ENCODE measurements at places on chromosomes 1 and 21.

GRCh38 chr1:13543451-13544220 is 29.8 kb upstream of the LRRC38 start:
- peak; percentile 79 for DNase-seq

DNA sequence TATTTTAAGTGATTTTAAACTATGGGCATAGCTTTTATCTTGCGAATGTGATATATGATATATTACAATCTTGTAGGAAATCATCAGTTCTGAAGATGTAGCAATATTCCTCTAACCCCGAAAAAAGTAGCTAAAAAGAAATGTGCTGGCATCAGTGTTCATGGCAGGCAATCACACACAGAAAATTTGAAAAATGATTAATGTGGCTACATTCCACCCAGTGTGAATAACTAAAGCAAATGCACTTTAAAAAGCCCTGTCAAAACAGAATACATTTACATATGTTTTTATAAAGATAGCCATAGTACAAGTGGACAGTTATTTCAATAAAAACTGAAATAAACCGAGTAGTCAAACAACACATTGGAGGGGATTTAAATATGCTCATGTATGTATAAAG is 260.2 kb downstream of the HHAT start:
- DNase-seq: no peak

DNA sequence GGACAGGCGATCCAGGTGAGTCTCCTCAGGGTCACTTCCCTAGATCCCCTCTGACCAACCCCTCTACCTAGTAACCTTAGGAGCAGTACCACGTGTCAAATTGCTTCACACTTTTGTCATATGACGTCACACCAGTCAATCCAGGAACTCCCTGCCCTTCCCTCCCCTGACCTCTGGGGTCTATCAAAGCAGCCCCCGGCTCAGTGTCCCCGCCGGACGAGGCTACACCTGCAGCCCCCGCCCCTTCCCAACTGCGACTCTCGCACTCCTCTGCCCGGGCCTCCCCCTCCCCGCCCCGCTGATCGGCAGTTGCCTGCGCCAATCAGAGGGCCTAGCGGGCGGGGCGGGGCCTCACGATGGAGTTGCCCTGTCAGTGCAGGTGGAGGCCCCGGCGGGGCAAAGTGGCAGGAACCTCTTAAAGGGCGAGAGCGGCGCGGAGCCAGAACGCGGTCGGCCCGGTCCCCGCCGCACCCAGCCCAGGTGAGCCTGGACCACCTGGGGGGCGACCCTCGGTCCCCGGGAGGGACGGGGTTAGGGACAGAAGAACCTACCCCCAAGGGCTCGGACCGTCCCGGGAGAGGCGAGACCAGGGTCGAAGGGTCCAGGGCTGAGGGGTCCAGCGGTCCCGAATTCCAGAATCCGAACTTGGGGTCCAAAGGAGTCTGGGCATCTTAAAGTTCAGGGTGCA is 27.5 kb upstream of the EPB41 start:
- peak; percentile 95 for DNase-seq

- no peak for DNase-seq
Measured at GRCh38 chr21:41164981-41165655, 2.8 kb upstream of the BACE2 start.

GRCh38 chr1:217040711-217041455 is 317.7 kb upstream of the ESRRG start:
- no peak for DNase-seq

DNA sequence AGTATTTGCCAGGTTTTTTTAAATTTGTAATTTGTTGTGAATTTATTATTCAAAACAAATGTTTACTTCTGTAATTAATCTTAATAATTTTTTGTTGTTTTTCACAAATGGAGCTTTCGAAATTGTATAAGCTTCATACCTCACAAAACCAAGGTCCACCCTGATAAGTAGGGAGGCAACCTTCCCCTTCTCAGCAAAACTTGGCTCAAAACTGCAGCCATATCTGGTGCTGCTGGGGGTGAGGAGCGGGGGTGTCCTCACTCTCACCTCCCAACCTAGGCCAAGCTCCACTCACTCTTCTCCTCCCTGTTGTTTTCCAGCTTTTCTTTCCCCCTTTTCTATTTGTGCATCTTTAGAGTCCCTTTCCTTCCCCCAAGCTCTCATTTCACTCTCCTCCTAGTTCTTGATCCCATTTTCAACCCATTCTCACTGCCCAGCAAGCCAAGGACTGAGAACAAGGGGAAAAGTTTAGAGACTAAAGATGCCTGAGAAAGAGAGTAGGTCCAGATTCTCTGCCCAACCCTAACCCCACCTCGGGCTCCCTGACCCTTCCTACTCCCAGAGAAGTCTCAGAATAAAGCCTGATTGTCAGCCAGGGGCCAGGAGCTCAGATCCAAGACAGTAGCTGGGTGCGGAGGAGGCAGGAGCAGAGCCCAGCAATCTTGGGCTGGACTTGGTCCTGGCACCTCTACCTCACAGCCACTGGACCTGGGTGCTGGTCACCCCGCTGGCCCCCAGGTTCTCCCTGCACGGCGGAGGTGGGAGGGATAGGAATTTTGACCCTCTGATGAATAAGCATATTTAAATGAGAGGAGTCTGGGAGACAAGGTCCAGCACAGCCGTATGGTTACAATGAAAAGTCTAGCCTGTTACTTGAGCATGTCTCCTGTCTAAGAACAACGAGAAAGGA is 8.3 kb upstream of the CFAP45 start:
- peak; percentile 70 for DNase-seq

- DNase-seq: no peak
Measured at GRCh38 chr1:241181471-241181870, 175.5 kb downstream of the RGS7 start.

DNA sequence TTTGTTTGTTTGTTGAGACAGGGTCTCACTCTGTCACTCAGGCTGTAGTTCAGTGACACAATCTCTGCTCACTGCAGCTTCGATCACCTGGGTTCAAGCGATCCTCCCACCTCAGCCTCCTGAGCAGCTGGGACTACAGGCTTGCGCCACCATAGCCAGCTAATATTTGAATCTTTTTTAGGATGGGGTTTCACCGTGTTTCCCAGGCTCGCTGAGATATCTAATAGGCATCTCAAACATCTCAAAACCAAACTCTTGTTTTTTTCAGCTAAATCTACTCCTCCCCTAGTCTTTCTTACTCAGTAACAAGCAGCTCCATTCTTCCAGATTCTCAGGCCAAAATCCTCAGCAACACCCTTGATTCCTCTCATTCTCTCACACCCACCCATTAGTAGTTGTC is 22.0 kb upstream of the SRRM1 start:
- DNase-seq: no peak

- no peak for DNase-seq
Measured at GRCh38 chr1:184403961-184404726, 17.3 kb downstream of the C1orf21 start.

GRCh38 chr1:2053217-2053616 is 3.0 kb downstream of the PRKCZ start:
- no peak for DNase-seq

- no peak for DNase-seq
Measured at GRCh38 chr1:209266590-209267205, 316.8 kb upstream of the CAMK1G start.

DNA sequence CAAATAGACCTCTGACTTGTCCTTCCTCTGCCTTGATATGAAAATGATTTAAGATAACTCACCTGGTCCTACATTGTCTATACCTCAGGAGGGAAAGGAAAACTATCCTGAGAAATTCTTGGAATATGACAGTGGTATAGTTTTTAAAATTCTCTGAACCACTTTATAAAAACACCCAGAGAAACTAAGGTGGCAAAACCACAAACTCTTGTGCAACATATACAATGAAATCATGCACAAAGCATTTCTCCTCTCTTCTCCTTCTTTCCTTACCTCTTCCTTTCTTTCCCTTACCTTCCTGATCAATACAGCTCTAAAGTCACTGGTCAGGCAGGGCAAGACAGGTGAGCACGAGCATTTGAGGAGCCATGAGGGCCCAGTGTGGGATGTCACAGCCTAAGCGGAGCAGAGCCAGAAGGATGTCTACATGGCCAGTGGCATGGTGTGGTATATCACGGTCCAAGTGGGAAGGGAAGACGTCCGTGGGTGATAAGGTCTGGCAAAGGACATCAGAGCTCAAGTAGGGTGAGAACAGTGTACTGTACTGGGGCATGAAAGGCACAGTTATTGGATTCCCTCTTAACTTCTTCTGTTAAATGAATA is 543.3 kb downstream of the DPYD start:
- DNase-seq: no peak

DNA sequence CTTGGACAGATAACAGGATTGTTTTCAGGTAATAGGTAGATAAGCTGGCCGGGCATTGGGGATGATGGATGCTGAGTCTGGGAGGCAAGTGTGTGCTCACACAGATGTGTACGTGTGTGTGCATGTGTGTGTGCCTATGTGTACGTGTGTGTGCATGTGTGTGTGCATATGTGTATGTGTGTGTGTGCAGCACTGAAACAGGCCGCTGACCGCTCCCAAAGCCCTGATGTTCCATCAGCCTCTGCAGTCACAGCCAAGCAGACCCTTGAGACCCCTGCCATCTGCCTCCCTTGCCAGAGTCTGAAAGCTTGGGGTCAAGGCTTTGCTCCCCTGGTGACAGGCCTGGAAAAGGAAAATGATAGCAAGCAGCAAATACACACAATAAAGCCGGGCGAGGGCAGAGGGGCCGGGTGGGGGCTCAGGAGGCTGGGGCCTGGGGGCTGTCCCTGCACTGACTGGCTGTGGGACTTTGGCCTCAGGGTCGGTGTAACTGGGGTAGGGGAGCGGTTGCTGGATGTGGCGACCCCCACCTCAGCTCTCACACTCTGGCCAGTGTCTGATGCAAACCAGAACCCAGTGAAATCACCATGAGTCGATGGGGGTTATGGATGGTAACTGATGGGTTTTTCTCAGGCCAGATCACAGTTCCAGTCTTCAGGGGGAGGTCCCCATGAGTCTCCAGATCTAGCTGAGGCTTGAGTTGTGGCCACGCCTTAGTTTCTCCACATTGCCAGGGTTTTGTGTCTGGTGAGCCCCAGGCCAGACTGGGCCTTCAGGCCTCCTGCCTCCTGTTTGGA is 9.2 kb upstream of the TNFRSF8 start:
- no peak for DNase-seq

DNA sequence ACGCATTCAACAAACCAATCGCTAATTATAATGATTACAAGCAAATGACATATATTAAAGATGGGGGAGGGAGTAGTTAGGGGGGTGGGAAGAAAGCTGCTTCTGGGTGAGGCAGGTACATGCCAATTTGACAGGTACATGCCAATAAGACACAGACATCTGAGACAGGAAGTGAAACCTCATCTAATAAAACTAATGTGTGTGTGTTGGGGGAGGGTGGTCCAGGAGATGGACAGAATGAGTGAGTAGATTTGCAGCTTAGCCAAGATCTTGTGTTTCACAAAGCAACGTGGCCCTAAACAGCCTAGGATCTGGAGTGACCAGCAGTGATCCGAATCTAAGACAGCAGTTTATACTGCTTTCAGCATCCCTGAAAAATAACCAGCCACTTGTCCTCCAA is 10.8 kb downstream of the CFAP45 start:
- no peak for DNase-seq

GRCh38 chr1:67004176-67004575 is 49.8 kb downstream of the SLC35D1 start:
- no peak for DNase-seq

- DNase-seq: no peak
Measured at GRCh38 chr1:63073309-63074306, 248.8 kb upstream of the FOXD3 start.

- DNase-seq: no peak
Measured at GRCh38 chr1:79895573-79895972, 889.0 kb upstream of the ADGRL4 start.

DNA sequence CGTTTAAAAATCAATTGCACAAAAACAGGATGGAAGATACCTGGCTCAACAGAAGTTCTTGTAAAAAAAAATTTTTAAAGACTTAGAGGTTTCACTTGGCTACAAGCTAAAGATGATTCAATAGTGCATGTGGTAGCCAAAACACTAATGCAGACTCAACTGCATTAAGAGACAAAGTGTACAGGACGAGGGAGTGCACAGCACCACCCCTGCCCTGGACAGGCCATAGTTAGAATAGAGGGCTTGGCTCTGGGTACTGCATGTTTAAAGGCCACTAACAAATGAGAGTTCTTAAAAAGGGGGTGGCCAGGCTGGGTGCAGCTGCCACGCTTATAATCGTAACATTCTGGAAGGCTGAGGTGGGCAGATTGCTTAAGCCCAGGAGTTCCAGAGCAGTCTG is 7.9 kb downstream of the ACKR1 start:
- DNase-seq: no peak

GRCh38 chr1:224180783-224181452 is 2.1 kb upstream of the DEGS1 start:
- no peak for DNase-seq

- no peak for DNase-seq
Measured at GRCh38 chr1:10776190-10776905, 20.1 kb downstream of the CASZ1 start.

DNA sequence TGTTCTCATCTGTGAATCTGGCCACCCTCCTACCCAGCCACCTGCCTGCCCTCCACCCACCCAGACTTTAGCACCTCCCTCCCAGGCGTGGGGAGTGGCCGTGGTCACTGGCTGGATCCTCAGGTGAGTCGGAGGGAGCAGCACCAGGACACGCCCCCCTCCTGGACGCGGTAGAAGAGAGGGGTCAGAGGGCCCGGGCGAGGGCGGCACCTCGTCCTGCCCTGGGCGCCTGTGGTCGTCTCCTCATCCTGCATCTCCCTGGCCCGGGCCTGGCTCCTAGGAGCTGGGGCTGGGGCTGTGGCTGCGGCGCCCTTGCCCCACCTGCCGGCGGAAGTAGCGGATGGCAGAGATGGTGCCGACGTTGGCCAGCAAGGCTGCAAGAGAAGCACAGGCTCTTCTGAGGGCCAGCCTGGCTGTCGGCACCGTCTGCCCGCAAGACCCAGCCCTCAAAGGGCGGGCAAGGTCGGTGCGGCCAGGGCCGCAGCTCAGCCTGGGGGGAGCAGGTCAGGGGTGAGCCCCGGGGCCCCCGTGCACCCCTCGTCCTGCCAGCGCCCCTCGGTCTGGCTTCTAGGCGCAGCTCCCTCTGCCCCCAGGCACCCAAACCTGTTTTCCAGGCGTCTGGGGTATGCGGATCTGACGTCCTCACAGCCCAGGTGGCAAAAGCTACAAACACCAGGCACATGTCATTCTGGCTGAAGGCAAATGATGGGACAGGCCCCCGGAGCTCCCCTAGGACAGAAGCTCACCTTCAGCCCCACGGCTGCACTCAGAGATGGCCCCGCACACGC is 5.8 kb downstream of the PERM1 start:
- no peak for DNase-seq

- no peak for DNase-seq
Measured at GRCh38 chr21:34204481-34205439, 131.4 kb downstream of the MRPS6 start.

DNA sequence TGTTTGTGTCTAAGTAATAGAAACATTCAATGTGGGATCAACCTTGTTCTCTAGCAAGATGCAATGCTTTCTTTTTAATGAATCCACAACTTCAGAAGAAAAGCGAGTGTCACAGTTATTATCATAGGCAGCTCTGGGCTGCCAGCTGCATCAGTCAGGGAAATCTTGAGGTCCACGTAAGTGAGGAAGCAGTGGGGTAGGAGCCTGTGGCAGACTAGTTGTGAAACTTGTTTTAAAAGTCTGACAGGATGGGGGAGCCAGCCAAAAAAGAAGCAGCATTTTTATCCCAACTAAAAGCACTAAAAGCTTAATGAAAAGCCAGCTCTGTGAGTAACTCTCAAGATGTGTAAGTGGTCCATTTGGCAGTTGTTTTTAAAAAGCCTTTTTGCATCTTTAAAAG is 113.1 kb downstream of the ZNF326 start:
- DNase-seq: no peak

Data from cardiac septum (tissue), 1 donor.